ENCODE measurements at places on chromosomes 1 and 21. TPM values are rescaled to one million over a fixed set of nuclear protein-coding genes. Genes with fewer than 3 reads are reported as not detected.

GRCh38 chr1:172818841-172819527 lies 160.1 kb downstream of the FASLG start:
- H3K4me3 ChIP-seq = no peak overlapping the region
- peaks cover 15% of the 10 kb centered on the region for H3K4me1 ChIP-seq
- H3K36me3 ChIP-seq = no peaks in the 10 kb centered on the region
- no peaks in the 10 kb centered on the region for H3K27me3 ChIP-seq
- H3K27ac ChIP-seq = peak overlapping the region; percentile 69

DNA sequence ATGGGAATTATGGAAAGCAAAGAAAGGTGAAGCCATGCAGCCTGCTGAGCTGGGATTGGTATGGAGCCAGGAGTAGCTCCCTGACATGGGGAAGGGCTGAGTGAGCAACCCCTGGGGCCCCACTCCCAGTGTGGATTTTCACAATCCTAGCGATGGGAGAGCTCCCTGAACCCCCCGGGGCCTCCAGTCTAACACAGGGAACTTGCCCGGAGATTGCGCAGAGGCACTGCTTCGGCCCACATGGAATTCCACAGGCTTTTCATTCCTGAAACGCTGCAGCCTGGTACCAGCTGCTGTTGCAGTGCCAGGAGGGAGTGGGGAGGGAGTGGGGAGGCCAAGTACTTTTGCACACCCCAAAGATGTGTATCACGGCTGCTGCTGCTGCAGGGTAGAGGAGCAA lies 110.4 kb upstream of the C21orf91 start:
- H3K27ac ChIP-seq = no peak overlapping the region
- no peak overlapping the region for H3K4me3 ChIP-seq
- DNase-seq = no peak

The NBPF10 gene
- total RNA-seq = 2.4 TPM

DNA sequence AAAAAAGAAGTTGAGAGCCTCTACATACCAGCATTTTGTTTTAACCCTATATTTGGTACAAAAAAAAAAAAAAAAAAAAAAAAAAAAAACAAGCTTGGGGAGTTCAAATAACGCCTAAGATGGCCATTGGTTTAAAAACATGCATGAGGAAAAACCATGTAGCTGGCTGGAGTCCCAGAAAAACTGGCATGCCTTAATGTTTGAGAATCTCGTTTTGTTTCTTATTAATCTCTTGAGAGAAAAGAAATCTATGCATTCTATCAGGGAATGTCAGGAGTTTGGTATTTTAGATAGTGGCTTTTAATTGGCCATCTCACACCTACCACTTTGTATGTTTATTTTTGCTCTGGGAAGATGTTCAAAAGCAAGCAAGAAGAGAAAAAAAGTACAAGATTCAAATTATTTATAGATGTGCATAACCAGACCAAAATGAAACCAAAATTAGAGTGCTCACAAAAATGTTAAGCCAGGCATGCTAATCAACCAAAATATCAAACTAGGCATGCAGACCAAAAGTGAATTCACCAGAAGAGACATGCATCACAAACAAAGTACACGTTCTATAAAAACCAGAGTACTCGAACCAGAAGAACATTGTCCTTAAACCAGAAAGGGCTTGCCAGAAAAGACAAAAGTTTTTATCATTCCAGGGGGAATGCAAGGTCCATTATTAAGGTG lies 156.6 kb downstream of the AK5 start:
- H3K27ac ChIP-seq = peak overlapping the region; percentile 44
- no peaks in the 10 kb centered on the region for H3K27me3 ChIP-seq
- no peak overlapping the region for H3K4me3 ChIP-seq
- DNase-seq = no peak
- peaks cover 6% of the 10 kb centered on the region for H3K4me1 ChIP-seq

DNA sequence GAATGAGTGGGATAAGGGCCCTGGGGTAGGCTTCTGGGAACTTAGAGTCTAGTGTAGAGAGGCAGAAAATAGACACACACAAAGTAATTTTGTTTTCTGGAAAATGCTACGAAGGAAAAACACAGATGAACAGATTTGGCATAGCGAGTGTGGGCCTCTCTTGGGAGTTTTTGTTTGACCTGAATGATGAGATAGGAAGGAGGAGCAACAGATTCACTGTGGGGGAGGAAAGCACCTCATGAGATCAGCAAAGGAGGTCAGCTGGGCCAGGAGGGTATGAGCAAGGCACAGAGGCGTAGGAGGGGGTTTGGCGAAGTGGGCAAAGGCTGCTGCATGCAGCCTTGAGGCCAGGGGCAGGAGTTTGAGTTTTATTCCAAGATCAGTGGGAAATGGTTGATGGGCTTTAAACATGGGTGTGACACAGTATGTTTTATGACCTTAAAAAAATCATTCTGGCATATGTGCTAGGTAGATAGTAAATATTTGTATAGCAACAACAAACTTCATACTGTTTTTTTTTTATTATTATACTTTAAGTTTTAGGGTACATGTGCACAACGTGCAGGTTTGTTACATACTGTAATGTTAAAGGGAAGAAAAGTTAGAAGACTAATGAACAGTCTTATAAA lies 57.9 kb downstream of the FGGY start:
- H3K36me3 ChIP-seq = no peaks in the 10 kb centered on the region
- H3K27me3 ChIP-seq = no peaks in the 10 kb centered on the region
- H3K27ac ChIP-seq = no peak overlapping the region
- H3K4me3 ChIP-seq = no peak overlapping the region
- no peak for DNase-seq
- no peaks in the 10 kb centered on the region for H3K4me1 ChIP-seq

GRCh38 chr1:225746361-225747179 lies 31.1 kb upstream of the SRP9 start:
- H3K4me1 ChIP-seq = no peaks in the 10 kb centered on the region
- peaks cover 13% of the 10 kb centered on the region for H3K27me3 ChIP-seq
- DNase-seq = no peak
- H3K36me3 ChIP-seq = no peaks in the 10 kb centered on the region
- H3K4me3 ChIP-seq = no peak overlapping the region
- H3K27ac ChIP-seq = no peak overlapping the region

GRCh38 chr1:233673261-233673946 lies 59.5 kb downstream of the KCNK1 start:
- peaks cover 3% of the 10 kb centered on the region for H3K27me3 ChIP-seq
- H3K27ac ChIP-seq = no peak overlapping the region
- H3K4me3 ChIP-seq = no peak overlapping the region
- no peak for DNase-seq
- no peaks in the 10 kb centered on the region for H3K36me3 ChIP-seq
- H3K4me1 ChIP-seq = no peaks in the 10 kb centered on the region

The PCP4L1 gene
- not detected for total RNA-seq

DNA sequence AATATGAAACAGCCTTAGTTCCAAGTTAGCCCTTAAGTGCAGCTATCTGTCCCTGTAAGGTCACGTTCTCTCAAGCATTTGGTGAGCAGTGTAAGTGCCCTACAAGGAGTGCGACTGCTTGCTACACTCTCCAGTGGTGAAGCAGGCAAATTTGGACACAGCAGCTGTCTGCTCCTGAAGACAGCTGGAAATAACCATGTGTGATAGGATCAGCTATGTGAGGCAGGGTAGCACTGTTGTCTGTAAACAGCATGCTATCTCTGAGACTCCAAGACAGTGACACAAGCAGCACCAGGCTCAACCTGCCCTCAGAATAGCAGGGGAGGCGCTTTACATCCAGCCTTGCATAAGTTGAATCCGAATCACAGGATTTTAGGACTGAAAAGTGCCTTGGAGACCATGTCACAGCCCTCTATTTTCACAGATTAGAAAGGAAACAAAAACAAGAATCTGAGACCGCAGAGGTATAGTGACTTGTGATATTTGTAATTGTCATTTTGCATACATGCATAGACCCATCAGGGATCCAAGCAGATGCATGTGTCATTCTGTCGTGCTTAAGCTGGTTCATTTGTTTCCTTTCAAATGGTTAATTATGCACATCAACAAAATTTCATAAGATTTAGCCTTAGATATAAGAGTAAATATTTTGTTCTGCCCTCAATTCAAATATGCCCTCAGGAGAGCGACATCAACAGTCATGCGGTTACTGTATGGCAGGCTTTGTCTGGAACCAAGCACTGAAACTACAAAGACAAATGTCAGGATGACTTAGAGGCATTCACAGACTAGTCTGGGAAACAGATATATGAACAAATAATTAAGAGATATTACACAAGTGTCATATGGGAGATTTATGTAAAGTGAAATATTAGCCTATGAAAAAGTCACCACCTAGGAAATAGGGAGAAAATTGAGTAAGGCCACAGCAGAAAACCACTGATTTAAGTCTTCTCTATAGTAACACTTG lies 134.9 kb upstream of the NRIP1 start:
- H3K4me1 ChIP-seq = no peaks in the 10 kb centered on the region
- no peaks in the 10 kb centered on the region for H3K27me3 ChIP-seq
- no peak for DNase-seq
- no peaks in the 10 kb centered on the region for H3K36me3 ChIP-seq
- no peak overlapping the region for H3K4me3 ChIP-seq

The NBPF4 gene
- not detected for total RNA-seq

- no peak overlapping the region for H3K27ac ChIP-seq
- no peak overlapping the region for H3K4me3 ChIP-seq
- no peak for DNase-seq
- no peaks in the 10 kb centered on the region for H3K36me3 ChIP-seq
Measured at GRCh38 chr1:20348326-20348915, 57.7 kb downstream of the VWA5B1 start.
